ENCODE measurements at places on chromosomes 1 and 21.

DNA sequence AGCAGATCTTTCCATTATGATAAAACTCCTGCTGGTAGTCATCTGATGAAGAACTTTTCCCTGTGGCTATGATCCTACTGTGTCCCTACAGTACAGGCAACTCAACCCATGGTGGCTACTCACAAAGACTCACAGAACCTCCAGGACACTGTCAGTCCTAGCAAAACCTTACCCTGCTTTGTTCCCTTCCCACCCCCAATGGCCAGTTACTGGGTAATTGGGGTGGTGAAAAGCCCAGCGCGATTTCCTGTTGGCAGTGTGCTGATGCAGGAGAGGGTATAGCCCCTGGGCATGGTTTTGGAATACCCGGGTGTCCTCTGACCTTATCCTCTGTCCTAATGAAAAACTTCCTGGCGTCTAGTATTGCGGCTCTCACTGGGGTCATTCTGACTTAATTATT, 533 bp upstream of the RGL1 start:
- DNase-seq, result no peak

GRCh38 chr1:17892225-17892624, 137.1 kb downstream of the ACTL8 start:
- no peak for DNase-seq

GRCh38 chr1:96987186-96987703, 265.7 kb downstream of the PTBP2 start:
- no peak for DNase-seq

- DNase-seq, result no peak
Observed at GRCh38 chr1:154485106-154485505, 16.9 kb upstream of the TDRD10 start.

DNA sequence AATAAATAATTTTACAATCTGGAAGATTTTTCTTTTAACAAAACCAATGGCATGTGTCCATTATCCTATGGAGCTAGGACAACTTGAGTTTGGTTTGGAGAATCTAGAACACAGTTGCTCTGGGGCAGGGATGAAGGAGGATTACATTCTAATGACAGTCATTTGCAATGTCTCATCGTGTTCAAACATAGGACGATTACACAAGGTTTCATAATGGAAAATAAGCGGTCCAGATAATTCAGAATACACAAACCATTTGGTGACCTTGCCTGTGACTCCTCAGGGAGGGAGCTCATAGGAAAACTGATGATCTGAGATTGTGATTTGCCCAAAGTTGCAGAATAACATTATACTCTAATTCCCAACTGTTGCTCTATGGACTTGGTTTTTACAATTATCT, 27.6 kb upstream of the RGL1 start:
- DNase-seq, result no peak

GRCh38 chr1:17113963-17114362, 5.3 kb downstream of the PADI2 start:
- peak; percentile 56 for DNase-seq

DNA sequence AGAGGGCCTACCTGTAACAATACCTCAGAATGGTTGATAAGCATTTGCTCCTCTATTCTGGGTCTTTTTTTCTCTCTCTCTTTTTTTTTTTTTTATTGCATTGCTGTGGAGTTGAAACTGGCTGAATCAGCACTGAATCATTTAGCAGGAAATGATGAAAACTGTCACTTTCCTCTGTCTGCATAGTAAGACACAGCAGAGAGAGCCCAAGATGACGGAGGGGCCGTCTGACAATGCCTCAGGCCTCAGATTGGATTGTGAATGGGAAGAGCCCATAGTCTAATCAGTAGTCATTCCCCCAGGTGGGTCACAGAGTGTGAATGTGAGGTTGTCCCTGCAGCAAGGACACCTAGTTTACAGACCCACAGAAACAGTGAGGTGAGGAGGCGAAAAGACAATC, 193.2 kb upstream of the PLXNA2 start:
- no peak for DNase-seq

DNA sequence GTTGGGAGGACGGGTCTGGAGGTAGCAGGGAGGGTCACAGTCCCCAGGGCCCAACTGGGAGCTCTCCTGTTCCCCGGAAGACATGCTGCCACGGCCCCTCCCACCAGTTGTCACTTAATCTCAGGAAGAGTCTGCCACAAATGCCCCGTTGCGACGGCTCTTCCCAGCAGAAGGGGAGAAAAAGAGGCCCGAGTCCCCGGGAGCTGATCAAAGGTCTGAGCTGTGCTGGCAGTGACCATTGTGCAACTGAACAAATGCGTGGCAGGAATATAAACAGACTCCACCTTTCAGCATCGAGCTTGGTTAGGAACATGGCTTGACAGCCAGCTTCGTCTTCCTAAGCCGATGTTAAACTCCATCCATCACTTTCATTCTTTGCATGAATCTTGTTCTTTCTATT, 27.8 kb upstream of the ZBTB21 start:
- no peak for DNase-seq

DNA sequence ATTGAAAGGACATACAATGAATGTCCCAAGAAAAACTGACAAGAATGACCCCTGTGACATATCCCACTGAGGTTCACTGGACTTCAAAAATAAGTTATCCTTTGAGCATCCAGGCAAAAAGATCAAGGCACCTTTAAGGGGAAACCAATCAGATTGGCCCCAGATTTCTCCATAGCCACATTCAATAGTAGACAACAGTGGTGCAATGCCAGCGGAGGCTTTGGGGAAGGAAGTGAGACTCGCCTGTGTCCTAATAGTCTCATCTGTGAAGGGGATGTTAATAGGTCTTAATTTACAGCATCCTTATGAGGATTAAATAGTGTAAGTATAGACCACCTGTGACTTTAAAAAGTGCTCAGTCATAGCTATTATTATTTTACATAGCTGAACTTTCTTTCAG, 21.5 kb downstream of the RPL5 start:
- DNase-seq, result no peak

- no peak for DNase-seq
Observed at GRCh38 chr1:53344921-53345838, 17.3 kb upstream of the LRP8 start.

- DNase-seq, result no peak
Observed at GRCh38 chr1:186518395-186518794, 57.5 kb upstream of the PDC start.

DNA sequence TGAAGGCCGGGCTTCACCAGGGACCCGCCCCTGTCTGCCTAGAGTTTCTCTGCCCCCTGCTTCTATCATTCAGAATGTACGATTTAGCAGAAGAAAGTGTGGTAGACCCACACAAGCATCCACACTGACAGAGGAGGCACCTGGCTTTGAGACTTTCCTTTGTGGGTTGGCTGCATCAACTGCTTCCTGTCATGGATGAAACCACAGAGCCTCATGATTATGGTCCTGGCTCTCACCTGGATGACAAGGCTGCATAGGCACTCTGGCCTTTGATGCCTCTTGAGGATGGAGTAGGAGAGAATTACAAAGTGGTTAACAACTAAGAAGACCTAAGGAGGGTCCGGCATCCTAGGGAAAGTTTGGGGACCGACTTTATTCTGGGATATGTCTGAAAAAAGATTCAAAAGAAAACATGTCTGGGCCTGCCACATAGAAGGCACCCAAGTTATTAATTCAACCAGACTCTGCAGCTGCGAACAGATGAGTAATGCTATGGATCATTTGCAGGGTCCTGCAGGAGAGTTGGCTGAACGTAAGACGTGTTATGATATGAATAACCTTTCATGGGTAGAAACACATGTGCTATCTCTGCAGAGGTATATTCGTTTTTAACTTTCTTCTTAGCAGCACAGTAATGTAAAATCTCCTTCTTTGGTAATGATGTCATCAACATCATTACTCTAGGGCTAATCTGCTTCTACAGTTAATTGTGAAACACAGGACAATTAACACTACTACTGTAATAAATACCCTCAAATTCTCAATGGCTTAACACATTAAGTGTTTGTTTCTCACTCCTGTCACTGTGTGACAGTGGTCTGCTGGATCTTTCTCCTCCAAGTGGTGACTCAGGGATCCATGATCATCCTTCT, 136.2 kb downstream of the SLC35F3 start:
- no peak for DNase-seq
